Esophagus squamous epithelium (tissue), 5 donors: ENCODE measurements at places on chromosomes 2 and 18.

- peak; percentile 47 for DNase-seq
Observed at GRCh38 chr2:69436938-69437750, at the start of gene NFU1. NFU1 (minus strand) TSS chr2:69437435; CDS start chr2:69437422, 13 bp downstream.

- DNase-seq, result no peak
Observed at GRCh38 chr2:237198164-237198855, 112.6 kb downstream of the COPS8 start.

DNA sequence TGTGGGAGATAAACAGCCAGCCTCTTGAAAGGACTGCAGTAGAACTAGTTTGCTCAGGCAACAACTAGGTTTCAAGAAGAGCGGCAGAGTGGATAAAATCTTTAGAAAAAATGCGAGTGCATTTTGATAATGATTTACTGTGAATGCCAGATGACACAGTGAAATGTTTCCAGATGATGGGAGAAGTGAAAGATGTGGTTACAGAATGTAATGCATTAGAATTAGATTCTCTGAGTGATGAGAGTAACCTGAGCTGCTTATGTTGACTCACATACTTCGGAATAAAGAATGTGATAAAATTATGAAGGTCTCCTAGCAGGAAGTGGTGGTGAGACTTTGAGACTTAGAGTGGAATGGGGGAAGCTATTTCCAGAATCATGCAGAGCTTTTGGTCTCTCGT, 184.3 kb downstream of the GULP1 start:
- no peak for DNase-seq

DNA sequence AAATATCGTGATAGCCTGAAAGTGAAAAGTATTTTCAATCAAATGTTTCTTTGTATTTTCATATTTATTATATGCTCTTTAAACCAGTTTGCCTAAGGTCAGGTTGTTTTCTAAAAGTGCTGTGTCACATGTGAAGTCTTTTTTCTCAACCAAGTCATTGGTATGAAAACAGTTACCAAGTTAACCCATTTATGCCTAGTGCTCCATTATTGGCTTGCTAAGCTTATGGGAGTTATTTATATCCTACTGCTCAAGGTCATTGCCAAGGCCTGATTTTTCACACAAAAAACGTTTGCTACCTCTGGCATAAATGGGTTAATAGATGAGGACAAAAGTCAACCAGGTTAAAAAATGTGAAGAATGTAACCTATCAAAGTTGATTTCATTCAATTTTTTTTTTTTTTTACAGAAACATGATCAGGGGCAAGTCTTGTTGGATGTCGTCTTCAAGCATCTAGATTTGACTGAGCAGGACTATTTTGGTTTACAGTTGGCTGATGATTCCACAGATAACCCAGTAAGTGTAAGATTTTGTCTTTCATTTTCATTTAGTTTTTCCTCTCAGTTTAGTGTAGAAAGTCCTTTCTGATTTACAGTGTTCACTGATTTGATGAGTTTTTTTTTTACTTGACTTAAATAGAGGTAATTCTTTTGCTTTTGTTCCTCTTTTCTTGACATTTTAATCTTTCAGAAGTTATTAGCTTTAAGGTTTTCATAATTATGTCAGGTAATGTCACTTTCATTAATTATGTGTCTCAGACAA, 102.6 kb downstream of the PTPN4 start:
- DNase-seq, result no peak

- DNase-seq, result no peak
Observed at GRCh38 chr2:205730701-205731582, 48.6 kb downstream of the NRP2 start.
